ENCODE measurements at places on chromosomes 7 and 10.

GRCh38 chr7:86908948-86909347 lies 150.5 kb downstream of the ELAPOR2 start:
- ATAC-seq: no peak

GRCh38 chr7:25171516-25171915 lies 46.5 kb upstream of the CYCS start:
- no peak for ATAC-seq

DNA sequence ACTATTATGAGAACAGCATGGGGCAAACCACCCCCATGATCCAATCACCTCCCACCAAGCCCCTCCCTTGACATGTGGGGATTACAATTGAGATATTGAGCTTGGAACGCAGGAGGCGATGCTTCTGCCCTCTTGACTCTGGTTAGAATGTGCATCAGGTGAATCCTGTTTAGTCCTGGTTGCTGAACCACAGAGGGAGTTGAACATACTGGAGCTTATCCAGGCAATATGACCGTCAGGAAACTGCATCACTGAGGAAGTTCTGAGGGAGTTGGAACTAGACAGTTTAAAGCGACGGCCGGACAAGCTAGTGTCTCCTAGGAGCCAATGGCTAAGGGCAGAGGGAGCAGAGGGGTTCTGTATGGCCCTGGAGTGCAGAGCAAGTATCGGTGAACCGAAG lies 31.8 kb upstream of the GARS1 start:
- no peak for ATAC-seq

DNA sequence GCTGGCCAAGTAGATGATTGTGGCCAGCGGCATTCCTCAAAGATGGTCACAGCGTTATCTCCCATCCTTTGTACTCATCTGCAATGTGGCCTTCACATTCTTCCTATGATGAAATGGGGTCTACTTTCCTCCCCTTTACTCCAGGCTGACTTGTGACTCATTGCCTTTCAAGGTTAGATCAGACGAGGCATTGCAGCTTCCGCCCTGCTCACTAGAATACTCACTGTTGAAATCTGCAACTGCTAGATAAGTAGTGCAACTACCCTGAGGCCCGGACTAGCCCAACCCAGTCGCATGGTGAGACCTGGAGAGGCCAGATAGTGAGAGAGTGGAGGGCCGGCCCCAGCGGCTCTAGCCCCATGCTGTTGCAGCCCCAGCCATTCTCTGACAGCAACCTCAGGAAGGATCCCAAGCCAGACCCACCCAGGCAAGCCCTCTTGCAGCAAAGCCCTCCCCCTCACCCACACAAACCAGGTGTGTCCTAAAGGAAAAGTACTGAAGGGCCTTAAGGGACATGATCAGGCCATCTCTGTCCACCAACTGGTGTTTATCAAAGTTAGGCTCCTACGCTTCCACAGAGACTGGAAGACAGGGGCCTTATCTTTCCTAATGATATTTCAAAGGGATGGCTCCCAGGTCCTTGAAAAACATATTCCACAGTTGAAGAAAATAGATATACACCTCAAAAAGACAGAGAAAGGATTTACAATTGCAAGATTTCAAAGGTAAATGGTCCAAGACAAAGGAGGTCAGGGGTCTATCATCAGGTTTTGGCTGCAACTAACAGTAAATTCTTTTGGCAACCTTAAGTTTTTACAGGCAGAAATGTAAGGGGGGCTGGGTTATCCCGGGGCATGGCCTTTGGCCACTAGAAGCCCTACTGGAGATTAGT lies 107.2 kb upstream of the TRIM24 start:
- ATAC-seq: no peak

DNA sequence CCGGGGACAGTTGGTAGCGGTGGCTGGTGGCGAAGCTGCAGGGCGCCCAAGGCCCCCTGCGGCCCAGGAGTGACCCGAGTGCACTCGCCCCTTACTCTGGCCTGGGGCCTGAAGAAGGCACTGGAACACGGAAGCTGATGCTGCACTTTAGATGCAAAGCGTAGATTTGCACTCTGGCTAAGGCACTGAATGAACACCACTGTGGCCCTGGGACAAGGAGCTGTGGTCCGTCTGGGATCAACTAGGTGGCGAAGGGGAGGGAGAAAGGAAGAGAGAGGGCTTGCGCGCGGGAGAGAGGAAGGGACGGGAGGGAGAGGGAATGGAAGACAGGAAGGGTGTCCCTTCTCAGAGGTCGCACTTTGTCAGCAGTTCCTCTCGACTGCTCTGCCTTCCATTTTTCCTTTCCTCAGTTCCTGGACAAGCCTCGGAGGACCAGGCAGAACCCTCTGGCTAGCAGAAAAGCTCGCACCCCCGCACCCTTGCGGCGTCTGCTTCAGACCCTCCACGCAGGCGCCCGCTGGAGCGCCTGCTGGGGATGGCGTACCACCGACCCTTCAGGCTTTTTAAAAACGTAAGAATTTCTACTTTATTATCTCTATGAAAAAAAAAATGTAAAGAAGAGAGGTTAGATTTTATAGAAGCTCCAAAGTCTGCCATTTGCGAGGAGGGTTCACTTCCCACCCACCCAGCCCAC lies 1.2 kb downstream of the FERD3L start:
- ATAC-seq: no peak

DNA sequence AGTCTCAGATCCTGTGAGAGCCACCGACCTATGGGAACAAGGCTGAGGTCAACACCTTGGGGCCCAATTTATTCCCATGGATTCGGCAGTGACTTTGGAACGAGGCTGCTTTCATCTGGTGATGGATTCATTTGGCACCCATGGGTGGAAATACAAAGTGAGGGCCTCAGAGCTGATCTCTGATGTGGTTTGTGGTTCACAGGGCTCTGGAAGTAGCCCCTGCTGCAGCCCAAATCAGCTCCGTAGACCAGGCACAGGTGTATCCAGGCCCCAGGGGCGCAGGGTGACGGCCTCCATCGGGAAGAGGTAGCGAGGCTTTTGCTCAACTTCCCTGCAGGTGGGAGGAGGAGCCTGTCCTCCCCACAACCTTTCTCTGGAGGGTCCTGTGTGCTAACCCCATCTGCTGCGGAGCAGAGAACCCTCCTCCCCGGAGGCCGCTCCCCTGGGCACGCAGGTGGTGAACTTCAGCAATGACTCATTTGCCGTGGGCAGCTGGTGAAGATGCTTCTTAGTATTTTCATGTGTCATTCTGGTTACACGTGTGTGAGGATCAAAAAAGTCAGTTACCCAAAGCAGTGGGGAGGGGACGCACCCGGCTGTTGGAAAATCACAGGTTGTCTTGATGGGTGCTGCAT lies 7.5 kb upstream of the JAKMIP3 start:
- peak; percentile 48 for ATAC-seq

GRCh38 chr7:119842337-119842736 lies 430.6 kb upstream of the KCND2 start:
- ATAC-seq: no peak

- no peak for ATAC-seq
Observed at GRCh38 chr10:71753091-71753959, 20.0 kb downstream of the VSIR start.

DNA sequence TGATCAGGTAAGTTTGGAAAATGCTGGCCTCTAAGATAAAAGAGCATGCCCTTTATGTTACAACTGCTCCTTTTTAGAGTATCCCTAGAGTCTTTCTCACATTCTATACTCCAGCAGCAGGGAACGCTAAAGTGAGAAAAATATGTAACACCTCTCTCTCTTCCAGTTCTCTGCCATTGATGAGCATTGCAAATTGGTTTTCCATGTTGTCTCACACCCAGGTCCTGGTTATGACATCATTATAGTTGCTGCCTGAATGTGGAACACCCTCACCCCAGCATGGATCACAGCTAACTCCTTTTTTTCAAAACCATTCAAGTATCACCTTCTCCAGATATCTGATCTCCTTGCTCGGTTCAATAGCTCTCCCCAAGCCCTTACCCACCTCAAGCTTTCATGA lies 84.4 kb downstream of the DGKI start:
- no peak for ATAC-seq

- ATAC-seq: peak; percentile 55
Observed at GRCh38 chr10:6678211-6678803, 98.2 kb upstream of the PRKCQ start.

DNA sequence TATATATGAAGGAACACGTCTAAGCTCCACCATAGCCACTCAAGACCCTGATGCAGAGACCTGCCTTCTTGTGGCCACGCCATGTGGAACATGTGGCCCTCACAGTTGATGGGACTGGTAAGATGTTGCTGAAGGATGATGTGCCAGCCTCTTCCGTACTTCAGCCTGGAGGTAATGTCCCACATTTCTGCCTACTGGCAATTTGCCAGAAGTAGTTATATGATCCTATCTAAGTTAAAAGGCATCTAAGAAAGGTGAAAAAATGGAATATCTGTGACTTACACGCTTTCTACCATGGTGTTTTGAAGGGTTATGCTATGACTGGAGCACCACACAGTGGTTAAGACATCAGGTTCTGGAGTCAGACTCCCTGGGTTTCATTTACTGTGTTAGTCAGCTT lies 948.7 kb upstream of the GHITM start:
- ATAC-seq: no peak
